OCI-LY7 (cell line): ENCODE measurements at places on chromosomes 16 and 17. TPM values are rescaled to one million over a fixed set of nuclear protein-coding genes. Genes with fewer than 3 reads are reported as not detected.

The KCNAB3 gene
- 14.3 and 17.3 TPM in 2 replicates for total RNA-seq

The SPATA32 gene
- total RNA-seq, result 0.18 TPM in 1 of 2 replicates, not detected in the other

The FOXL1 gene
- total RNA-seq, result 1.8 and 2.4 TPM in 2 replicates

The CD79B gene
- total RNA-seq, result 457 and 479 TPM in 2 replicates

The ALOX15 gene
- total RNA-seq, result 1.8 TPM in 2 replicates

The SMIM36 gene
- total RNA-seq, result not detected in 2 replicates

The WFDC1 gene
- not detected in 2 replicates for total RNA-seq

The OR1A1 gene
- not detected in 2 replicates for total RNA-seq

The CCL15 gene
- not detected in 2 replicates for total RNA-seq

The CLEC18B gene
- total RNA-seq, result 0.20 TPM in 1 of 2 replicates, not detected in the other

The ASGR1 gene
- 0.85 and 1.2 TPM in 2 replicates for total RNA-seq

The HAP1 gene
- 0.22 and 0.55 TPM in 2 replicates for total RNA-seq

The ZMYND15 gene
- total RNA-seq, result not detected in 2 replicates

The PIPOX gene
- total RNA-seq, result 4.0 and 4.1 TPM in 2 replicates

The TP53TG3D gene
- not detected in 2 replicates for total RNA-seq

The TBC1D28 gene
- not detected in 2 replicates for total RNA-seq

The ARHGDIG gene
- not detected in 2 replicates for total RNA-seq

The TBC1D3G gene
- not detected in 2 replicates for total RNA-seq

The DHRS7C gene
- total RNA-seq, result not detected in 2 replicates

The CES1 gene
- not detected in 2 replicates for total RNA-seq

The KNOP1 gene
- 30.0 and 33.2 TPM in 2 replicates for total RNA-seq

The SLC16A6 gene
- 15.4 and 18.9 TPM in 2 replicates for total RNA-seq

The VPS25 gene
- 83.9 and 84.1 TPM in 2 replicates for total RNA-seq

The CHST4 gene
- total RNA-seq, result 0.28 and 0.29 TPM in 2 replicates

The MRC2 gene
- total RNA-seq, result 0.27 TPM in 1 of 2 replicates, not detected in the other

The PRR35 gene
- not detected in 2 replicates for total RNA-seq

The MT1G gene
- total RNA-seq, result not detected in 2 replicates

The GAST gene
- total RNA-seq, result not detected in 2 replicates

The KANSL1 gene
- total RNA-seq, result 129 and 130 TPM in 2 replicates

The AXIN2 gene
- total RNA-seq, result 8.2 and 8.5 TPM in 2 replicates

The ATP2A1 gene
- total RNA-seq, result 4.4 and 5.0 TPM in 2 replicates

The VAT1L gene
- total RNA-seq, result not detected in 2 replicates

The NDRG4 gene
- 9.5 and 10.9 TPM in 2 replicates for total RNA-seq

The MYLK3 gene
- total RNA-seq, result 0.97 and 1.3 TPM in 2 replicates

The CCNF gene
- total RNA-seq, result 83.3 and 93.0 TPM in 2 replicates

The LRRC3C gene
- total RNA-seq, result not detected in 2 replicates

The FBXO39 gene
- not detected in 2 replicates for total RNA-seq

The CTF1 gene
- total RNA-seq, result 0.46 and 0.68 TPM in 2 replicates

The NOMO2 gene
- total RNA-seq, result 74.0 and 80.2 TPM in 2 replicates

The ENPP7 gene
- 0.42 and 0.53 TPM in 2 replicates for total RNA-seq

The HOXB3 gene
- total RNA-seq, result 13.0 and 14.6 TPM in 2 replicates

The TCAP gene
- total RNA-seq, result 2.7 TPM in 2 replicates

The XYLT2 gene
- total RNA-seq, result 20.9 and 25.5 TPM in 2 replicates

The CES5A gene
- total RNA-seq, result not detected in 2 replicates

The TLCD3B gene
- 17.6 and 21.3 TPM in 2 replicates for total RNA-seq

The KRTAP2-2 gene
- not detected in 2 replicates for total RNA-seq

The YBX2 gene
- total RNA-seq, result 6.7 and 11.8 TPM in 2 replicates

The ITGB4 gene
- 1.9 and 3.9 TPM in 2 replicates for total RNA-seq
